ENCODE measurements at places on chromosomes 1 and 21.

DNA sequence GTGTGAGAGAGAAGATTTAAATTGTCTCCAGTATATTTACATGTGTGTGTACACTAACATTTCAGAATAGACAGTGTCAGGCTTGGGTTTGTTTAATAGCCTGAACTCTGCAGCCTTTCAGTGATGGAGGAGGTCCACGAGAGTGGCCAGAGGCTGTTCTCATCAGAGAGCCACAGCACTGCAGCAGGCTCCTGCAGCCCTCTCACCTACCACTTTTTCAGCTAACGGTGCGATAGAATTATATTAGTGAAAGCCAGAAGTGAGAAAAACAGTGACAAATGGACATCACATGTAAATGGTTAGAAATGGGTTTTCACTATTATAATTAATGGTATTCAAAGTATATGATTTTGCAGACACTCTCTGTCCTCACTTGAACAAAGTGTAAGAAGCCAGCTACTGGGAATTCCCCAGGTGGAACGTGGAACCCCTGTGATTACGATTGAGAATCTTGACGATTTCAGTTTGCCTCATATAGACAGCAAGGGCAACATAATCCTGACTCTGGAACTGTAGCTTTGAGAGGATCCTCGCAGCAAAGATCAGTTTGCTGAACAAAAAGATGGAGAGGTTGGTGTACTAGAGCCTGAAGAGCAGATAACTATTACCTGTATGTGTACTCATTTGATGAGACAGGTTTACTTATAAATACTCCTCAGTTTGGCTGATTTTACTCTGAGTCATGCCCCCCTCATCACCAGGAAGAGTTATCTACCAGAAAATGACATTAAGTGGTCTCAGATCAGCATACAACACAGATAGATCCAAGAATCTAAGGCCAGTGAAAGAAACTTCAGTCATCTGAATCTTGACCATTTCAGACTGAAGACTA lies 31.4 kb downstream of the IFI16 start:
- no peak for DNase-seq

GRCh38 chr21:28256837-28257236 lies 735.8 kb downstream of the LTN1 start:
- DNase-seq: no peak

- no peak for DNase-seq
Observed at GRCh38 chr1:96309783-96310182, 411.8 kb upstream of the PTBP2 start.

- no peak for DNase-seq
Observed at GRCh38 chr1:10865518-10866320, 69.3 kb upstream of the CASZ1 start.

- no peak for DNase-seq
Observed at GRCh38 chr1:8465692-8466091, 147.8 kb downstream of the SLC45A1 start.

Data from NCI-H187 (cell line).